ENCODE measurements at places on chromosomes 6 and 20.

DNA sequence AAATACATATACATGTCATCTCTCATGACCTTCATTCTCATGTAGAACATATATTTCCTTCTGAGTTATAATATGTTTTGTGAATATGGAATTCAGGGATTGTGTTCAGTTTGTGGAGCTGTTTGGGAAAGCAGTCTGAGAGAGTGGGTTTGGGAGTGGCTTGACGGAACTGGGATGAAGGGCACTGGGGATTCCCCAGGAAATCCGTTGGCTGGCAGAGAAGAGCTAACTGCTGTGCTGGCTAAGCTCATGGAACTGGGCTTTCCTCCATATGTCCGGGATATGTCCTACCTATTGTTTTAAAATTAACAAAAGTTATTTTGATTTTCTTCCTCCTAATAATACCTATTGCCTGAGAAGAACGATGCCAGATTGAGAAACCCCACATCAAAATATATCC, 359.5 kb upstream of the FLRT3 start:
- no peak for DNase-seq

DNA sequence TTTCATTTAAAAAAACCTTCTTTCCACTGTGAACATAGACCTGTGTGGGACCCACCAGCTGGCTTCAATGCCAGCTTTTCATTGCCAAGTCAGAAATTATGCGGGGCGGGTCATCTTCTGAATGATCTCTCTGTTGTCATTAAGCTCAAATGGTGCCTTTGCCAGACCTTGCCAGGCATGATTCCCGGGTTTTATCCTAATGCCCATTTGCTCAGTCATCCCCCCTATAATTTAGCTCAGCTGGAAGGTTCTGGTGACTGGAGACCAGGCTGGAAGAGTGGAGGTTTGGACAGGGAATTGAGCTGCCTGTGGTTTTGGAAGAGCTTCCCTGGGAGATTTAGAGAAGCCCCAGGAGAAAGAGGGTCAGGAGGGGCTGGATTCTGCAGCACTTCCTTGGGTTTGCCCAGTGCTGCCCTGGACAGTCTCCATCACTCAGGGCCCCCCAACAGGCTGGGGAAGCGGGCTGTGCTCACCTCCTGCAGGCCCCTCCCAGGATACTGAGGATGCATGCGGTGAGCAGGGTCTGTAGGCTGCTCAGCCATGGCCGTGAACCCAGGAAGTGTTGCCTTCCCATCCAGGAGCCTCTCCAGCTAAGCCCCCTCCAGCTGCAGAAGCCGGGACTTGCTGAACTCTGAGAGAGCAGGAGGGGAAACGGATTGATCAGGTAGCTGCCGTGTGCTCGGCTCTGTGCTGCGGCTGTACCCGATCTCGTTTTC, 273.0 kb downstream of the CDH4 start:
- no peak for DNase-seq

GRCh38 chr20:62470001-62470400, 5.8 kb downstream of the GATA5 start:
- no peak for DNase-seq

DNA sequence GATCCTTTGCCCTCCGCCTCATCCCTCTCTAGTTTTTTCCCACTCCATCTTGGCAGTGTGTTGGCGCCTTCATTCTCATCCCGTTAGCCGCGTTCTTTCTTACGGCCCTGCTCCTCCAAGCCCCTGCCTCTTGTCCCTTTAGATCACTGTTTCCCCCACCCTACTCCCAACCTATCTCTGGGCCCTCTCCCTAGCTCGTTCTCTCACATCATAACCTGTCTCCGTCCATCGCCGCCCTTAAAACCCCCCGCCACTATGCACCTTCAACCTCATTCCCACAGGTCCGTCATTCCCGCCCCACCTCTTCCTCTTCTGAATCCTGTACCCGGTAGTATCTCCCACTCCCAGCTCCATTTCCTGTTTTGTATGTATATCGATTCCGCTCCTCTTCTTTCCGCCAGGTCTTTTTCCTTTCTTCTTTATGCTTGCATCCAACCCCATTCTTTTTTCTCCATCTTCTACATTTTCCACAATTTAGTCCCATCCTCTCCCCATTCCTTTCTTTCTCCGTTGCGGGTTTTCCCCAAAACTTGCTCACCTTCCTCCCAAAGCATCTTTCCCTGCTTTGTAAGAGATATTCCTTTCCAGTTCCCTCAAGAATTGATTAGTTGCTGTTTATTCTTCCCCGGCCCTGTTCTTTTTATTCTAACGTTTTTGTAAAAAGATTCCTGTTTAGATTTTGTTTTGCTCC, 671 bp downstream of the EFHC1 start:
- no peak for DNase-seq

- DNase-seq = no peak
These were observed 129.7 kb downstream of the RALGAPA2 start for GRCh38 chr20:20582734-20583133.

- DNase-seq = no peak
These were observed 46.1 kb downstream of the HLA-F start for GRCh38 chr6:29769336-29769735.

GRCh38 chr6:2476376-2476775, 231.0 kb upstream of the GMDS start:
- DNase-seq = no peak

DNA sequence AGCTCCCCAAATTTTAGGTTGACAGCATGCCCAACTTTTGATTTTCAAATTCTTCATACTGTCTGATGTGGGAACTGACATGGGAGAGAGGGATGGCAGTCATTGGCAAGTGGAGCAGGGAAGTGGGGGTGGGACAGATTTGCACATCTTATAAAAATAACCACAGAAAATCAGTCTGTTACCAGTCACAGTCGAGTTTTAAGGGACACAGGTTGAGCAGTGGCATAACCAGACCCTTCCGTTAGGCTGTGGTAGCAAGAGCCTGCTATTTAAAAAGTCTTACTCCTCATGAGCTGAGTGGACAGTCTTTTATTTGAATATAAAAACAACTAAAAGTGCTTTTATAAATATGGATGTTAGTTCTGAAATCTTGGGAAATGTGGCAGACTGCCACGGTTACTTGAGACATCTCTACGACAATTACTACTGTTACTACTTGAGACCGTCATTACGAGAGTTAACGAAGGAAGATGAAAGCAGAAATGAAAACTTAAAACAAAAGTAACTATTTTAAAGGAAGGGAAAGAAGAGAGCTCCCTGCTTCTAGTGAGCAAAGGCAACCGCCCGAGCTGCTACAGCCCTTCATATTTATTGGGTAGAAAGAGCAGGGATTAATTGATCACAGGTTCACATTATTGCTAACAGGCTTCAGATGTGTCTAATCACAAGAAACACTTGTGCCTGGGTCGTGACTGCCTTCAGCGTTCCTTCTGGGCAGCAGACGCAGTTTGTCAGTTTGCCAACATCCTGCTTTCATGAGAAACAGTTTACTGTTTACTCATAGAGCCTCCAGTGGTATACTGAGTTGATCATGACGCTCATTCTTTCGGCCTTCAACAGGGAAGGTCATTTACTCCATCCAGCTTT, 71.3 kb downstream of the EFHC1 start:
- DNase-seq = no peak

DNA sequence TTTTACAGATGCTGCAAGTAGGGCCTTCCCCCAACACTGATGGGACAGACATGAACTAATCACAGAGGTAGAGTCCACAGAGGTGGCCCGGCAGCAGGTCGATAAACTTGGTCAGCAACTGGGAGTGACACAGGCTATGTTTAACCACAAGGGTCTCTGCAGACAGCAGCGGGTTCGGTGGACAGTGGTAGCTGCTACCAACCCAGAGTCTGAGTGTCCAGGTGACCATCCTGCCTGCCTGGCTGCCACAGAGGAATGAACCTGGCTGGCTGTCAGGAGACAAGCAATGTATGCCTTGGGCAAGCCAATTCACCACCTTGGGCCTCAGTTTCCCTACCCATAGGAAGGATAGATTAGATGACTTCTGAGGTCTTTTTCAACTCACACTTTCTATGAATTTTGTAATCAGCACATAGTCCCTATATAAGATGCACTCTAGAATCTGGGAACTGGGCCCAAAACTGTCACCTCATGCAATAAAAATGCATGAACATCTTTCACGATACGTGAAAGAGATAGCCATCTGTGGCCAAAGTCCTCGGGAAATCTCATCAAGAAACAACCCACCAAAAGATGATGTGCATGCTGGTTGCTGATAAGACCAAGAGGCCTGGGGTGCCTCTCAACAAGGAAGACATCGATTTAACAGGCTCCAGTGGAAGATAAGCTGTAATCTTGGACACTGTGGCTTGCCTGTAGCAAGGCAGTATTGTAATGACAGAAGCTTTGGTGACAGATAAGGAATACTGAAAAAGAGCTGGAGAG, 30.5 kb downstream of the MDGA1 start:
- no peak for DNase-seq

GRCh38 chr20:48603116-48603818, 224.5 kb downstream of the PREX1 start:
- DNase-seq = no peak

- DNase-seq = no peak
These were observed 299.7 kb downstream of the BTBD3 start for GRCh38 chr20:12217382-12217781.

DNA sequence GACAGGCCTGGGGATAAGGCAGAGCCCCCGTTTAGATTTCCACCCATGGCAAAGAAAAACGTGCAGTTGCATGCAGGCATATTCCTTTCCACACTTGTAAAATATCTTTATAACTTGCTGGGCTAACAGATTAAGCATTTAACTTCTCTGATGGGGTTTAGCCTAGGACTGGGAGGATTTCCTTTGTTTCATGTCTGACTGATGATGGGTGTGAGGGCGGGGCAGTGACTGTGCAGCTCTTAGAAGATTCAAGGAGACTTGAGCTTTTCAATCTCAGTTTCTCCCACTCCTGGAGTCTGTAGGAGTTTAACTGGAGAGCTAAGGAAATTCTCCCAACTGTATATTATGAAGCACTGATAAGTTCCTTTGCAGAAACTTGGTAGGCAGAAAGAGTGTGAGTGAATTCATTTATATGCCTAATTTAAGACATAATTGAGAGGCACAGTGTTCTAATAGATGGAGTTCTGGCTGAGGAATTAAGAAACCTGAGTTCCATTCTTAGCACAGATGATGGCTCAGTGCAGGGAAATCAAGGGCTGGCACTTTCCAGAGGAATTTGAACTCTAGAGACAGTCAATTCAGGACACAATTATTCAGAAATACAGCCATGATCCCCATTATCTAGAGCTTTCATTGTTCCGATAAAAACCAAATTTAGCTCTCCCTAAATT, 214.6 kb upstream of the CNR1 start:
- no peak for DNase-seq
